ENCODE measurements at places on chromosomes 3 and 15.

DNA sequence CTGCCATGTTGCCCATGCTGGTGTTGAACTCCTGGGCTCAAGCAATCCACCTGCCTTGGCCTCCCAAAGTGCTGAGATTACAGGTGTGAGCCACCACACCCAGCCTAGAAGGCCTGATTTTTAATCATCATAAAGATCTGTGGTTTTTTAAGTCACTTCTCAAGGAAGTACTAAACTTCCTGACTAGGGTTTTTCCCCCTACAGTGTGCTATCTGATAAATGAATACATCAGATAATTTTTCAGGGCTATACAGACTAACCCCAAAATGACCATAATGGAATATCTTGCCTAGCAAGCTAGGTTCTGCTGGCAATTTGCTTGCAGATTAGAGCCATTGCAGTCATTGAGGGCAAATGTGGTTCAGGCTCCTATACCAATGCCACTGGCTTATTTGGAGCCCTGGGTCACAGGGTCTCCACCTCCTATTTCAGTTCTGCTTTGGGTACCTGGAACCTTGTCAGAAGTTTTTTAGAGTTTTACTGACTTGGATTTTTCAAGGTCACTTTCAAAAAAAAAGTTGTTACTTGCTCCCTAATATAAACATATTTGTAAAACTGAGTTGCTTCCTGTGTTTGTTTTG, 80.8 kb downstream of the SLC49A4 start:
- peaks cover 16% of the 10 kb centered on the region for H3K36me3 ChIP-seq
- no peak overlapping the region for H3K27ac ChIP-seq
- DNase-seq = no peak
- H3K4me1 ChIP-seq = no peaks in the 10 kb centered on the region

DNA sequence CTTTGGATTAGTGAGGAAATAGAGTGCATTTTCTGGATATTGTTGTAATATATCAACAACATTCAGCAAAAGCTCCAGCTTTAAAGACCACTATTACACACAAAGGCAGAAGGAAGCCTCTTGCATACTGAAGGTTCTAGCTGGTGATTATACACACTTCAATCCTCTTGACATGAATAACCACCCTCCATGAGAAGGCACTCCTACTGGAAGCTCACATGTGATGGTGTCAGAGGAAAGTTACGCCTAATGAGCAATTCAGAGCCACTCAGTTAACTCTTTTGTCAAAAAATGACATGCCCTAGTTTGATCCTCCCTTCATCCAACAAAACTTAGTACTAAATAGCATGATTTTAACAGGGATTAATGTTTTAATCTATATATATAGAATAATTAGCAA, 124.6 kb upstream of the LYSMD4 start:
- DNase-seq = no peak
- no peak overlapping the region for H3K4me3 ChIP-seq
- H3K36me3 ChIP-seq = no peaks in the 10 kb centered on the region
- no peaks in the 10 kb centered on the region for H3K27me3 ChIP-seq

DNA sequence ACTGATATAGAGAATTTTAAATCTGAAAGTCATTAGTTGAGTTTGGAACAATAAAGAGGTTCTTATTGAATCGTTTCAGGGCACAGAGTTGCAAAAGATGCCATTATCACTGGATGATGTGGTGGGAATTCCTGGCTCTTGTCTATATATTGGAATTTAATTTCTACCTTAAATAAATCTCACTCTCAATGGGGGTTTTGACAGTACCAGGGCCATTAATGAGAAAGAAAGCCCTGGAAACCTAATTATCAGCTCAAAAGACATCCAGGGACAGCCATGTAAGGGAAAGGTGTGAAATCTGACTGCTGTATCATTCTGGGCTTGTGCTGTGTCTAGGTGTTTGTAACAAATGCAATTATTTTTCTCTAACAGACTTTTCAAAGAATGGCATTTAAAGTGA, 285.7 kb downstream of the TBL1XR1 start:
- no peaks in the 10 kb centered on the region for H3K36me3 ChIP-seq
- H3K27me3 ChIP-seq = no peaks in the 10 kb centered on the region
- no peak for DNase-seq
- no peak overlapping the region for H3K4me3 ChIP-seq
- no peak overlapping the region for H3K27ac ChIP-seq

DNA sequence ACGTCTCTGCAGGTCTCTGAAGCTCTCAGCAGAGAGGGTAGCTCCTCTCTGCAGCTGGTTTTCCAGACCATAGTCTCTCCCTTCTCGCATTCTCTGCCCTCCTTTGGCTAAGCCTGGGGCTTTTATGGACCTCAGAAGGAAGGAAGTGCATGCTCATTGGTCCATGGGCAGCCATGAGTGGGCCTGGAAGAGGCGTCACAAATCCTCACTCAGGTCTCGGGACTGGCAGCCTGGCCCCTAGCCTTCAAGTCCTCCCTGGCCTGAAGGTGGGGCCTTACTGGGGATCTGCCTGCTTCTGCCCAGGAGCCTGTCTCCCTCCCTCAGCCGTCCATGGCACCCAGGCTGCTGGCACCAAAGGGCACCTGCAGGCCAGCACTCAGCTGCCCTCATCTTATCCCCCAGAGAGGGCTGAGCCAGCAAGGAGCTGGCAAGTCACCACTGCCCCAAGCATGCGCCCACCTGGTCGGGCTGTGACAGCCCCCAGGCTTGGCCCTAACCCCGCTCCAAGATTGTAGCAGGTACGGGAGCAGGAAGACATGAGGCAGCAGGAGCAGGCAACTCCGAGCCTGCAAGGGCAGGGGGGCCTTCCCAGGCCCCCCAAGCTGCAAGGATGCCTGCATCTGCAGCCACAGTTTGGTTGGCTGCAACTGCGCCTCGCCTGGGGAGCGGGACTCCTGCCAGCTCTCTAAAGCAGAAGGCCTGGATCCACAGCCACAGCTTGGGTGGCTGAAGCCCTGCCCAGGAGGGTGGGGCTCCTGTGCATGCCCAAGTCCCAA, 37.4 kb downstream of the GHSR start:
- no peak for DNase-seq
- H3K36me3 ChIP-seq = no peaks in the 10 kb centered on the region
- no peak overlapping the region for H3K4me3 ChIP-seq
- no peaks in the 10 kb centered on the region for H3K4me1 ChIP-seq
- no peak overlapping the region for H3K27ac ChIP-seq
- H3K27me3 ChIP-seq = no peaks in the 10 kb centered on the region

GRCh38 chr3:87167628-87168456, 59.3 kb upstream of the CHMP2B start:
- no peak for DNase-seq
- H3K4me1 ChIP-seq = no peaks in the 10 kb centered on the region
- peak overlapping the region; percentile 25 for H3K4me3 ChIP-seq
- no peaks in the 10 kb centered on the region for H3K36me3 ChIP-seq
- H3K27me3 ChIP-seq = no peaks in the 10 kb centered on the region

- H3K27ac ChIP-seq = no peak overlapping the region
- H3K27me3 ChIP-seq = no peaks in the 10 kb centered on the region
- H3K4me1 ChIP-seq = no peaks in the 10 kb centered on the region
- no peak for DNase-seq
- no peak overlapping the region for H3K4me3 ChIP-seq
- H3K36me3 ChIP-seq = no peaks in the 10 kb centered on the region
Measured at GRCh38 chr15:100966997-100967396, 47.8 kb downstream of the LRRK1 start.

DNA sequence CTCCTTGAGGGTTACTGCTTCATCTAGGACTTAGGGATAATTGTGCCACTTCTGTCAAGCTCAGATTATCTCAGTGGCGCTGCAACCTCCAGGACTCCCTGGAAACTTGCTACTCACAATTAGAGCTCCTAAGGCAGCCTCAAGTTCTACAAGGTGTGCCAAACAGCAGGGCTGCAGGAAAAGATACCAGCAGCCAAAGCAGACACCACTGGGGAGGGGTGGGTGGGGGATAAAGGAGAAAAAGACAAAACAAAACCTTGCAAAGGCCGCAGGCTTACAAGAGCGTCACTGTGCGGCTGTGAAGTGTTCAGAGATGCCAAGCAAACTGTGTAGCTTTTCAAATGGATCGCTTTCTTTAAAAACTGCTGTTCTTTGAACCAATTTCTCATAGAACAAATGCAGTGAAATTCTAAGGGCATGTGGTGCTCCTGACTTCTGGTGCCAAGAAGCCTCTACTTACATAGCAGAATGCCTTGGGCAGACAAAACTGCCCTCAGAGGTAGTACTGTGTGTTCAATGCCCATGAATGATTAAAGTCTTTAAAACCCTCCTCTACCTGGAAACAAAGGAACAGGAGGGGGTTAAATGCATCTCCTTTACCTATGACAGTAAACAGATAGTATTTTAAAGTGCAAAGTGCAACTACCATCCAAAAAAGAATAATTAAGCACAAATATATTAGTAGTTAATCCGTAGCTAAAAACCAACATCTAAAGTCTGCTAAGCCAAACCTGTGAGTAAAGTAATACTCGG, 353.4 kb downstream of the FOXP1 start:
- H3K4me1 ChIP-seq = peaks cover 69% of the 10 kb centered on the region
- H3K4me3 ChIP-seq = no peak overlapping the region

DNA sequence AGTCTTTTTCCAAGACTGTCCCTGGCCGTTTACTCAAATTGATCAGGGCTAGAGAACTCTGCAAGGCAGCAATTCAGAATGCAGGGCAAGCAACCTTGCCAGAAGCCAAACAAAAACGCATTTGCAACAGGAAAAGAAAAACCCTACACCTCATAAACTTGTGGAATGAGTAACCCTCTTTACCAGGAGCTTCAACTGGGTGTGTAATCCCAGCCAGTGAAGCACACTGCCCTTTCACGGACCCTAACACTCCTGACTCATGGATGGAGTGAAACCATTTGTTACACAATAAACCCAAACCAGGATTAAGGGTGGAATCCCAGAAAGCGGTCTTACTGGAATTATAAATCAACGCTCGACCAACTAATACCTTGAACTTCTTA, 14.8 kb upstream of the LDHAL6B start:
- no peak for DNase-seq
- H3K4me3 ChIP-seq = no peak overlapping the region
- peaks cover 75% of the 10 kb centered on the region for H3K36me3 ChIP-seq
- no peaks in the 10 kb centered on the region for H3K27me3 ChIP-seq
- H3K4me1 ChIP-seq = no peaks in the 10 kb centered on the region

All from tibial artery (tissue), 4 donors.